Activated T-cell treated with anti-CD3 and anti-CD28 coated beads for 4 hours (primary cell): ENCODE measurements at places on chromosomes 13 and 19.

GRCh38 chr19:11423791-11424181 lies 4.7 kb upstream of the RGL3 start:
- no peak for DNase-seq

DNA sequence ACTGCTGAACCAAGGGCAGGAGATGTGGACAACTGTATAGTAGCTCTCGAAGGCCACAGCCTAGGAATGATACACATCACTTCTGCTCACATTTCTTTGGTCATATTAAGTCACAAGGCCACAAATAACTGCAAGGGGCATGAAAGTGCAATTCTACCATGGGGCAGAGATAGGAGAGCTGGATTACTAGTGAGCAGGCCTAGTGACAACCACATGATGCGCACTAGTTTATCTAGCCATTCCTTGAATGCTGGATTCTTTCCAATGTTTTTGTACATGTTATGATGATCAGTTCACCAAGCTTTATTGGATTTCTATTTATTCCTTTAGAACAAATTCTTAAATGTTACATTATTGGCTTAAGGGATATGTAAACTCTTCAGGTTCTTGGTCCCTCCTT lies 100.7 kb downstream of the MIPEP start:
- DNase-seq: no peak

DNA sequence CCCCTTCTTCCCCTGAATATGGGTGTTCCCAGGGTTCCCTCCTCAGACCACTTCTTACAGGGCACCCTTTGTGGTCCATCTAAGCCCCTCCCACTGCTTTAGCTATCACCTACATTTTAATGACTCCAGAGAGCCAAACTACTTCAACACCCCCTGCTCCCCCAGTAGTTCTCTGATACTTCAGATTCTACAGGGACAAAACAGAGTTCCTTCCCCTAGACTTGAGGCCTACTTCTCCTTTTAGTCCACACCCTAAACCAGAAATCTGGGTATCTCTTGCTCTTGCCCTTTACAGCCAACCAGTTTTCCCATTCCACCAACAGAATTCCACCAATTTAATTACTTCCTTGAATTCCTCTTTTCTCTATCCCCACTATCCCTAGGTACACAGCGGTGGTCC lies 107.2 kb downstream of the KCNRG start:
- no peak for DNase-seq

DNA sequence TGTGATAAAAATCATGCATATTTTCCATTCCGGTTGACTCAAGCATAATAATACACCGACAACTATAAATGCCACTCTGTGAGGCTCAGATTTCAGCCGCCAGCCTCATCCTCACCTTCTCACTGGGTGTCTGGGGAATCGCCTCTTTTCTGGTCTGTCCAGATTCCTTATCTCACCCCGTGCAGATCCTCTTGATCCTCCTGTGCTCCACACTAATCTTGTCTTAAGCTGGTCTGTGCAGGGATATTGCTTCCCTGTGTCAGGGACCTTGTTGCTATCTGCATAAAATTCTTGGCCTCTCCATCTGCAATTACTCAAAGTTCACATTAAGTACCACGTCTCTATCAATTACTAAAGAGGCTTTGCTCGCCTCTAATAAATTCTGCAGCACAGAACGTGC lies 116.6 kb upstream of the SPACA7 start:
- DNase-seq: no peak

DNA sequence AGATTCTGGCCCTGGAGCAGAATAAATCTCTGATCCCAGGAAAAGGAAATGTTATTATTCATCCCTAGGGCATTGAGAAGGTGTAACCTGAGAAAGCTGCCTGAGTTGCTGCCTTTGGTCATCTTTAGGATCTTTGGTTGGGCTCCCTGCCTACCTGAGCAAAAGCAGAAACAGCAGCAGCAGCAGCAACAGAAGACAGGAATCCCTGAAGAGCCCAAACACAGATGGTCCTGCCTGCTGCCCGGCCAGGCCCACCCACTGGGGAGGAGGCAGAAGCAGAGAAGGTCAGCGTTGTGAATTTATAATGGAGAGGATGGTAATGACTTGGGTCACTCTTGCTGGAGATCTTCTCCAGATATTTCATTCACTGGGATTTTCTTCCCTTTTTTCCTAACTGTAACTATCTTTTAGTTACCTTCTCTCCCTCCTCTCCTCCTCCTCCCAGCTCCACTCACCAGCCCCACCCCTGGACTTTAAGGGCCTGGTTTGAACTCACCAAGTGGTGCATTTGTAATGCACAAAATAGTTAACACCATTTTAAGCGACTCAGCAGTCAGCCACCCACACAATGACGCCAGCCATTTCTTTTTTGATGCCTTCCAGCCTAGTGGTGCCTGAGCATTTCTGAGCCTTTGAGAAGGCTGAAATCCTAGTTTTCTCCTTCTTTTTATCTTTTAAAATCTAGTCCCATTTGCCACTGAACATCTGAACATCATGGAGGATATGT lies 91.7 kb downstream of the HSPH1 start:
- DNase-seq: no peak
